ENCODE measurements at places on chromosomes 2 and 18. TPM values are rescaled to one million over a fixed set of nuclear protein-coding genes. Genes with fewer than 3 reads are reported as not detected.

Gene INO80D
- 13.0 TPM for polyA plus RNA-seq

DNA sequence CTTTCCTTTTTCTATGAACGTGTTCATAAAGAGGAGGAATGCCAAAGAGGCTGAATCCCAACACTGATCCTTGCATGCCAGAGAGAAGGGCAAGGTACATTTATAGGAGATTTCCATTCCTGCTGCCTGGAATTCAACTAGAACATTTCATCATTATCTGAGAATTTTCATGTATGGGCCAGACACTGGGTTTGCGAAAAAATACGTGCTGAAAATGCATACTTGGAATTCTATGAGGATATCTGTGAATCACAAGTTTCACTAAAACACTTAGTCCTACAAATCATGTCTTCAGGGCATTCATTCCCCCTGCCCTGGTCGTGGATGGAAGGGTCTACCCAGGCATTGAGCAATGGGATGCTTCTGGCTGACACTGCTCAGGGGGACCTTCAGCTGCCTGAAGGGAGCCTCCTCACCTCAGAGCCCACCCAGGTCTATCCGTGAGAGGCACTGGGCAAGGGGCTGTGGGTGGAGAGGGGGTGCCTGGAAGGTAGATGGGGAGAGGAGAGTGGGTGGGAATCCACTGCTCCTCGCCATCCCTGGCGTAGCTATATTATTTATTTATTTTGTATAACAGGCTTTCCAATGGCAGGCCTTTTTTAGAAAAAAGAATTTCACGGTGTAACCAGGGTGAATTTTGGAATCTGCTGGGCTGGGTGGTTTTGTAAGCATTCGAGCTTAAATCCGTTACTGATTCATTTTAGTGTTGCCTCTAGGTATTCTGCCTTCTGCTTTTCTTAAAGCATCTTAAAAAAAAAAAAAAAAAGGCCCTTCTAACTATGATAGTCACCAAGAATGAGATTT, 560.6 kb upstream of the ID2 start:
- no peak for DNase-seq

- DNase-seq: no peak
Measured at GRCh38 chr2:37466533-37467222, 122.2 kb downstream of the QPCT start.

DNA sequence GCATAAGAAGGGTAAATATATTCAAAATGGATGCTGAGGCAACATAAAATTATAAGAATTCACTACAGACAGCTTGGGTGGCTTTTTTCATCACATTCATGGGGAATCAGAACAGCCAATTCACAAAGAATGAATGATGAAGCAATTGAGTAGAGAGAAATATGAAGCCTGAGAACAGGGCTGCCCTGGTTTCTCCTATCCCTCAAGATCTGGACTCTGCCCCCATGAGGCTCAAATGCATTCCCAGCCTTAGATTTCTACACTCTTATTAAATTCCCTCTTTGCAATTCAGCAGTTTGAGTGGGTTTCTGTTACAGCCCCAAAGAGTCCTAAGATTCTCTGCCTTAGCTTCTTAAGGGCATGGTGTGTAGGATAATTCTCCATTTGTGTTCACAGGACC, 172.5 kb downstream of the MAIP1 start:
- DNase-seq: no peak

DNA sequence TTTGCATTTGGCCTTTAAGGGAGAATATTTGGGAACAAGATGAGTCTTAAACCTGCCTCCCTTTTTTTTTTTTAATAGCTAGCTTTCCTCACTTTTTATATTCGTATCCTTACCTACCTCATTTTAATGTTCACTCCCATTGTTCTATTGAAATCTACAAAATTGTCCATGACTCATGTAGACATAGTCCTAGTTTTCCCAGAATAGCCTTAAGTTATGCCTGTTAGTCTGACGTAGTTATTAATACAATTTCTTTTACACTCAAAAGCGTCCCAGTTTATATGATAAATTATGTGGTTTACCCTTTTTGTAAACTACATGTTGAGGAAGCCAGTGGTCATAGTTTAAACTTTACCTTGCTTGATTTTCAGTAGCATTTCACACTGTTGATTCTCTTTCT, 73.4 kb downstream of the UBR3 start:
- no peak for DNase-seq

DNA sequence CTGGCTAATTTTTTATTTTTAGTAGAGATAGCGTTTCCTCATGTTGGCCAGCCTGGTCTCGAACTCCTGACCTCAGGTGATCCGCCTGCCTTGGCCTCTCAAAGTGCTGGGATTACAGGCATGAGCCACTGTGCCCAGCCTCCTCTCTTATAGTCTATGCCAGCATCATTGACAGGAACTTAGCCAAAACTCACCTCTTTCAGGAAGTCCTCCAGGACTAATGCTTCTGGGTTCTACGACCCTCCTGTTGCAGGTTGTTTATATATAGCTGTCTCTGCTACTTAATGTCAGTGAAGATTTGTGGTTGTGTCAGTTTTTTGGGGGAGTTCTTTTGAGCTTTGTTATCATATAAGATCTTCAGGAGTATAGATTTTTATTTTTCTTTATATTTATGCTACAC, 112.1 kb upstream of the CDC42EP3 start:
- no peak for DNase-seq

DNA sequence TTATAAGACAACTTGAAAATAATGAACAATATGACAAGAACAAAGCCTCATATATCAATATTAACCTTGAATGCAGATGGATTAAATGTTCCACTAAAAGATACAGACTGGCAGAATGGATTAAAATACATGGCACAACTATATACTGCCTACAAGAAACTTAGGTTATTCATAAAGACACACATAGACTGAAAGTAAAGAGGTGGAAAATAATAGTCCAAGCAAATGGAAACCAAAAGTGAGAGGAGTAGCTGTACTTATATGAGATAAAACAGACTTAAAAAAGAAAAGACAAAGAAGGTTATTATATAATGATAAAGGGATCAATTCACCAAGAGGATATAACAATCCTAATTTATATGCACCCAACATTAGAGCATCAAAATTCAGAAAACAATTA, 18.2 kb downstream of the LMAN1 start:
- DNase-seq: no peak

GRCh38 chr2:57370882-57371585, 675.6 kb upstream of the VRK2 start:
- DNase-seq: no peak

DNA sequence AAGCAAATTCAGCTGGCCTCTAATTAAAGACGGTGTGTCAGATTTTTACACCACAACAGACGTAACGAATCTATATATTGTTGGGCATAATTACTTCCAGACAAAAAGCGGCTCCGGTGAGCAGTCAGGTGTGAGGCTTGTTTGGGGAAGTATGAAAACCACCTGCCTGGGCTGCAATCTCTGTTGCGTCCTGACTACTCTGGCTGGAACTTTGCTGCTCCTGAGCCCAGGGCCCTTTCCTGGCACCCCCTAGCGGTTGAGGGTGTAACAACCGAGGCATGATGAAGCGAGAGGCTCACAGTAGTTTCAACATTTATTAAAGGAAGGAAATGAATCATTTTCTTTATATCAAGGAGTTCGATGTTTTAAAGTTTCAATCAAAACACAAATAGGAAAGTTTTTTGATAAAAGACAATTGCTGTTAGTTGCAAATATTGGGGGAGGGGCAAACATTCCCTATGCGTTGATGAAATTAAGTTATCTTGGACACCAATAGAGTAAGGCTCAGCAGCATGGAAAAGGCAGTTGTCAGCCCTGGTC, 10.6 kb upstream of the ITGB6 start:
- DNase-seq: no peak

Gene KLHL41
- polyA plus RNA-seq: 1.4 TPM

Gene LCT
- 0.23 TPM for polyA plus RNA-seq

- no peak for DNase-seq
Measured at GRCh38 chr2:199348871-199349270, 108.9 kb downstream of the SATB2 start.

- no peak for DNase-seq
Measured at GRCh38 chr18:59752666-59753065, 55.4 kb upstream of the CCBE1 start.

- peak; percentile 30 for DNase-seq
Measured at GRCh38 chr2:166651080-166651675, 157.1 kb upstream of the SCN7A start.

DNA sequence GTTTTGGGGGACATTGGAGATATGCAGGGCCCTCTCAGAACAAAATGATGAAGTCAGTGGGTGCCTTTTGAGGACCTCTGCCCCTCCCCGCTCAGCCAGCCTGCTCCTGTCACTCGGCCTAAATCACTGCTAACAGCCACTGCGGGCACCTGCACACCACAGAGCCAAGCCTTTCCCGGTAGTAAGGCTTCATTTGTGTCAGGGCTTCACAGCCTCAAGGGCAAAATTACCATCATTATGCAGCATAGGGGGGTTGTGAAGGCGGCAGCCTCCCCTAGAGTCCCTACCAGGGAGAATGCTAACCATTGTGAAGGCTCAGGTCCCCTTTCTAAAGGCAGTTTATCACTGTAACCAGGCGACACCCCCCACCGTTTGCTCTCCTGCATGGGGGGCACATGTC, 519.8 kb upstream of the MYT1L start:
- DNase-seq: no peak

DNA sequence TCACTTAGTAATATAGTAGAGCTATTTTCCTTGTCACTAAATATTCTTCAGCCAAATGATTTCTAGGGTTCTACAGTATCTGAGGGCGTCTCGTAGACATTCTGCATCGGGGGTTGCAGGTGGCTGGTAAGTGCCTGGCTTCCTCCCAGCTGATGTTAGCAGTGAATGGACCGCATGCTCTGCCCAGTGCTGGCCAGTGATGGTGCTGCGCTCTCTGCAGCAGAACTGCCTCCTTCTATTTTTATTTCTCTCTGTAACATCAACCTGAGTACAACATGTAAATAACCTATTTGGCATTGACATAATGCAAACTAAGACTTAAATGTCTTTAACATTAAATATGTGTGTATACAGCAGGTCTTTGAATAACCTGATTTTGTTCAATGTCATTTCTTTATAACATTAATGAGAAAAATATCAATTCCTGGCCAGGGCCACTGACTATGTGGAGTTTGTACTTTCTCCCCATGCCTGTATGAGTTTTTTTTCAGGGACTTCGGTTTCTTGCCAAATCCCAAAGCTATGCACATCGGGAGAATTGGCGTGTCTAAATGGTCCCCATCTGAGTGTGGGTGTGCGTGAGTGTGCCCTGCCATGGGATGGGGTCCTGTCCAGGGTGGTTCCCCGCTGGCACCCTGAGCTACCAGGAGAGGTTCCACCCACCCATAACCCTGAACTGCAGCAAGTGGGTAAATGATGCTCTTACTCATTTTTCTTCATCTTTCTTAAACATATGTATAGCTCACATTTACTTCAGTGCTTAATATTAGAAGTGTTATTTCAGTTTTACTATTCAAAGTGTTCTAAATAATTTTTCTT, 278.2 kb upstream of the EPAS1 start:
- DNase-seq: no peak

Gene CYS1
- polyA plus RNA-seq: 17.4 TPM

Gene TBR1
- not detected for polyA plus RNA-seq

DNA sequence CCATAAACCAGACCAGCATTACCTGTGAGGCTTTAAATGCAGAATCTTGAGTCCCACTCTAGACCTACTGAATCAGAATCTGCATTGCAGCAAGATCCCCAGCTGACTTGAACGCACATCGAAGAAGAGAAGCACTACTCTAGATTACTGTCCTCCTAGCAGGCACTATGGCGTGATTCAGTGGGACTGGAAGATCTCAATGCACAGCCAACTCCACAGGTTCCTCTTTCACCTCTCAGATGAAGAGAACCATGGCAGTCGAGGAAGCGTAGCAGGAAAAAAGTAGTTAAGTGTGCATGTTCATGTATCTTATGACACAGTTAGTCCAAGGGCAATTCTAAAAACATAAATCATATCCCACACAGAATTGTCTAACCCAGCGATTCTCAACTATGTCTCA, 97.4 kb downstream of the STK39 start:
- DNase-seq: no peak

Gene FER1L5
- polyA plus RNA-seq: 0.88 TPM

Gene DSG1
- polyA plus RNA-seq: not detected

Gene CRYBA2
- polyA plus RNA-seq: not detected

- DNase-seq: peak; percentile 44
Measured at GRCh38 chr2:231563378-231563961, 29.2 kb upstream of the TEX44 start.

DNA sequence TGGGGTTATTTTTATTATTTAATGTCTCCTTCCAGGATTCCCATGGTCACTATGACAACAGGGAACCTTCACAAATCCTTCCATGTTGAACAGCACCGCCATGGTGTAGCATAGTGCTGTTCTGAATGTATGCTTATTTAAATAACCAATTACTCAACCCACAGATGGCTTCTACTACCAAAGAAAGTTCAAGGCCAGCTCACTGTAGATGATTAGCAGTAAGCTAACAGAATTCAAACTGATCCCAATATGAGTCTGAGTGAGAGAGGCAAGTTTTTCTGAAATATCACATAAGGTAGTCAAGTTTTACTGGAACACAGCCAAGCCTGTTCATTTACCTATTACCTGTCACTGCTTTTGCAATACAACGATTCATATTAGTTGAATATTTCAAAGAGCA, 51.2 kb downstream of the CLASP1 start:
- no peak for DNase-seq

Gene CNOT9
- 58.5 TPM for polyA plus RNA-seq

GRCh38 chr2:226159875-226160479, 639.6 kb downstream of the IRS1 start:
- no peak for DNase-seq

DNA sequence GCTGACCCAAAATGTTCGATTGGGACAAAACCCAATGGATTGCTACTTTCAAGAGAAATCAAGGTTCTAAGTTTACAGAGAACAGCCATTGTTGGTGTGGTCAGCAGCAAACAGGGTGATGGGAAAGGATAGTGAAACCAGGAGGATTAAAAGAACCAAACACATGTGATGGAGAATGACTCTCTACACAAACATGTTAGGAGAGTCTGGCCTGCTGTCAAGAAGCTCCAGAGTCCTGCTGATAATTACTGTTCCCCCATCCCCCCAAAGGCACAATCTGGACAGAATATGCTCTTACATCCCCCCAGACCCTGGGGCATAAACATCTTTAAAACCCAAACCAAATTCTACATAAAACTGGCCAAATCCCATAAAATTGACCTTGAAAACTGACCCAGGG, 32.0 kb upstream of the ACYP2 start:
- DNase-seq: no peak

Gene PLB1
- polyA plus RNA-seq: 0.94 TPM

GRCh38 chr2:82636402-82637020, 1822.6 kb downstream of the SUCLG1 start:
- DNase-seq: no peak

Gene PROKR1
- 0.11 TPM for polyA plus RNA-seq

Gene UGT1A6
- 0.11 TPM for polyA plus RNA-seq

- no peak for DNase-seq
Measured at GRCh38 chr2:69366-70344, 23.4 kb upstream of the FAM110C start.

Gene CGREF1
- 0.41 TPM for polyA plus RNA-seq

Measured in left lung (tissue), 14 donors.